ENCODE measurements at places on chromosomes 6 and 20. TPM values are rescaled to one million over a fixed set of nuclear protein-coding genes. Genes with fewer than 3 reads are reported as not detected.

Gene ENPP4
- 19.7 TPM for polyA plus RNA-seq

Gene ID4
- polyA plus RNA-seq = 506 TPM

Gene NMBR
- not detected for polyA plus RNA-seq

Gene LY6G6D
- not detected for polyA plus RNA-seq

Gene CBLN4
- 0.18 TPM for polyA plus RNA-seq

Gene SUMO4
- not detected for polyA plus RNA-seq

Gene SLC18B1
- polyA plus RNA-seq = 3.5 TPM

Gene KIAA0408
- polyA plus RNA-seq = 109 TPM

Gene COL9A3
- polyA plus RNA-seq = 1.0 TPM

Gene RWDD2A
- 6.3 TPM for polyA plus RNA-seq

Gene CST4
- polyA plus RNA-seq = not detected

Gene HTR1E
- 0.22 TPM for polyA plus RNA-seq

Gene FGD2
- not detected for polyA plus RNA-seq

Gene SLC35D3
- polyA plus RNA-seq = not detected

Gene SNAP25
- 139 TPM for polyA plus RNA-seq

Gene LY86
- not detected for polyA plus RNA-seq

Gene AVP
- polyA plus RNA-seq = not detected

Gene ULBP2
- polyA plus RNA-seq = 1.5 TPM

Gene PSMB1
- polyA plus RNA-seq = 381 TPM

Gene MOG
- polyA plus RNA-seq = not detected
